ENCODE measurements at places on chromosomes 11 and 22. TPM values are rescaled to one million over a fixed set of nuclear protein-coding genes. Genes with fewer than 3 reads are reported as not detected.

The CXCR5 gene
- total RNA-seq, result 7.6 TPM

GRCh38 chr11:14193644-14194043 is 165.3 kb downstream of the RRAS2 start:
- DNase-seq, result no peak

- DNase-seq, result no peak
Observed at GRCh38 chr11:72576661-72577060, 97.6 kb downstream of the PDE2A start.

DNA sequence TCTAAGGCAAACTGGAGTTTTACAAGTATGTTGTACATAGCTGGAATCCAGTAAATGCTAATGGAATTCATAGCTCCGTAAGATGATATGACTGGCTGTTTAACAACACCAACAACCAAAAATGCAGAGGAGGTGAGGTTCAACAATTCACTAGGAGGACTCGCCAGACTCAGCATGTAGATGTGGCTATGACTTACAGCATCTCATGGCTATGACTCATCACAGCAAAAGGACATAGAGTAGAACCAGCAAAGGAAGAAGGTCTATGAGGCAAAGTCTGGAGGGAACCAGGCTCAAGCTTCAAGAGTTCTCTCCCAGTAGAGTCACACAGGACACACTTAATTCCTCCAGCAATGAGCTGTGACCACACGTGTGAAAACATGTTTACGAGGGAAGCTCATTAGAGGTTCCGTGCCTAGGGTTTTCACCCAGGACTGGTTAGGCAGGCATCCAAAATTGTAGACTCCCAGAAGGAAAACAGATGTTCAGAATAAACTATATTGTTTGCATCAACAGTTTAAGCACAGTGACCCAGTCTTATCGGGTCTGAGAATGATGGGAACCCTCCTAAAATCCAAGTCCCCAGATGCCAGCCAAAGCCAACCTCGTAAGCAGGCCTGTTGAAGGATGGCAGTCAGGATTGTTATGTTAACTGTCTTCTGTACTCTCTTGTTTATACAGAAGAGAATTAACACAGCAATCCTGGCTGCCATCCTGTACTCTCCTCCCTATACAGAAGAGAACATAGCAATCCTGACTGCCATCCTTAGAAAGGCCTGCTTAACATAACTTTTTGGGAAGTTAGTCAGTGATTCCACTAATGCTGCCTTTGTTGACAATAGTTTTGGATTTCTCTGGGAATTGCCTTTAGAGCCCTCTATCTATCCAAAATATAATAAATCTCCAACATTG is 116.6 kb downstream of the LARGE1 start:
- no peak for DNase-seq

- DNase-seq, result no peak
Observed at GRCh38 chr11:68413591-68413999, 47.0 kb upstream of the PPP6R3 start.

DNA sequence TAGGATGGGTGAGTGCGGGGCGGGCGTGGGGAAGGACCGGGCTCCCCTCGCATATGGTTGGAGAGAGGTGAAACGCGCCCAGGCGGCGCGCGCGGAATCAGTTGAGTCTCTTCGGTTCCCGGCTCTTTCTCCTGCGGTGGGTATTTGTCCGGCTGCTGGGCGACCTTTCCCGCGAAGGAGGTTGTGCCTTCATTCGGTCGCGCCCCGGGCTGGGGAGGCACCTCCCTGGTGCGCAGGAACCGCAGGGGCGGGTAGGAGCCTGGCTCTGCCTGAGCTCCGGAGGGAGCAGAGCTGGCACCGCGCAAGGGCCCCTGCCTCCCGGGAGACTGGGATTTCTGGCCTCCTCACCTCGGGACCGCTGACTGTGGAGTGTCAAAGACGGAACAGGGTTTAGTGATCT is 27.5 kb downstream of the SAA4 start:
- no peak for DNase-seq

GRCh38 chr11:126422446-126422845 is 67.0 kb downstream of the ST3GAL4 start:
- DNase-seq, result no peak
